ENCODE measurements at places on chromosomes 16 and 17.

DNA sequence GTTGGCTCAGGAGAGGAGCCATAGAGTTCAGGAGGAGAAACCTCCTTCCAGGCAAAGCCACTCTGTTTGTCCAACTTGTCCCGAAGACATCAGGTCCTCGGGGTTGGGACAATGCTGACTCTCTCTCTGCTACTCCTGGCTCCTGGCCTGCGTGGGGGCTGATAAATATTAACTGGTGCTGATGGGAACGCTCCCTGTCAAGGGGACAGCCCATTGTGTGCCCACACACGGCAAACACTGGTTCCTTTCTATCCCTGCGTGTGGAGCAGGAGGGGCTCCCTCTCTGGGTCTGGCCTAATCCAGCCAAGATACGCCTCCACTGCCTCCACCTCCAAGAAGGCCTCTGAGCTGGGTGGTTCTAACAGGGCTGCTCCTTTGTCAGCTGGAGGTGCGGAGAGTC, 4.4 kb downstream of the KIF19 start:
- no peaks in the 10 kb centered on the region for H3K36me3 ChIP-seq
- H3K27me3 ChIP-seq = peaks cover 23% of the 10 kb centered on the region
- no peaks in the 10 kb centered on the region for H3K4me1 ChIP-seq
- DNase-seq = peak; percentile 21
- no peak overlapping the region for H3K4me3 ChIP-seq

DNA sequence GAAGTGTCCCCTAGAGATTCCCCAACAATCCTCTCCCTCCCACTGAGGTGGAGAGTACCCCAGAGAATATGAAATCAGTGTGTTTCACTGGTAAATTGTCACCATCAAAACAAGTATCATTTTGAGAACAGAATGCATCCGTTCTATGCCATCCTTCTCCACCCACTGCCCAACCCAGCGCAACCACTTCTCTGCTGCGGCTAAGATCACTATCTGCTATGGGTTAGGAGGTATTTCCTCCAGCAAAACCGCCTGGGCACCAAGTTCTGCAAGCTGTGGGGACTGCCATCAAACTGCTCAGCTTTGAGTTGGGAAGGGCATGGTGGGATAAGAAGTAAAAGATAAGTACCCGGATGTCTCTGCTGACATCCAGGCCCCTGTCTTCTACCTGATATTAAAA, 24.4 kb downstream of the CNTNAP1 start:
- H3K4me3 ChIP-seq = no peak overlapping the region
- H3K4me1 ChIP-seq = no peaks in the 10 kb centered on the region
- peaks cover 7% of the 10 kb centered on the region for H3K36me3 ChIP-seq
- DNase-seq = no peak
- no peak overlapping the region for H3K27ac ChIP-seq

GRCh38 chr16:12545792-12546342, 257.8 kb downstream of the CPPED1 start:
- H3K36me3 ChIP-seq = no peaks in the 10 kb centered on the region
- H3K27ac ChIP-seq = no peak overlapping the region
- H3K4me1 ChIP-seq = no peaks in the 10 kb centered on the region
- no peak overlapping the region for H3K4me3 ChIP-seq
- no peaks in the 10 kb centered on the region for H3K27me3 ChIP-seq
- DNase-seq = no peak

DNA sequence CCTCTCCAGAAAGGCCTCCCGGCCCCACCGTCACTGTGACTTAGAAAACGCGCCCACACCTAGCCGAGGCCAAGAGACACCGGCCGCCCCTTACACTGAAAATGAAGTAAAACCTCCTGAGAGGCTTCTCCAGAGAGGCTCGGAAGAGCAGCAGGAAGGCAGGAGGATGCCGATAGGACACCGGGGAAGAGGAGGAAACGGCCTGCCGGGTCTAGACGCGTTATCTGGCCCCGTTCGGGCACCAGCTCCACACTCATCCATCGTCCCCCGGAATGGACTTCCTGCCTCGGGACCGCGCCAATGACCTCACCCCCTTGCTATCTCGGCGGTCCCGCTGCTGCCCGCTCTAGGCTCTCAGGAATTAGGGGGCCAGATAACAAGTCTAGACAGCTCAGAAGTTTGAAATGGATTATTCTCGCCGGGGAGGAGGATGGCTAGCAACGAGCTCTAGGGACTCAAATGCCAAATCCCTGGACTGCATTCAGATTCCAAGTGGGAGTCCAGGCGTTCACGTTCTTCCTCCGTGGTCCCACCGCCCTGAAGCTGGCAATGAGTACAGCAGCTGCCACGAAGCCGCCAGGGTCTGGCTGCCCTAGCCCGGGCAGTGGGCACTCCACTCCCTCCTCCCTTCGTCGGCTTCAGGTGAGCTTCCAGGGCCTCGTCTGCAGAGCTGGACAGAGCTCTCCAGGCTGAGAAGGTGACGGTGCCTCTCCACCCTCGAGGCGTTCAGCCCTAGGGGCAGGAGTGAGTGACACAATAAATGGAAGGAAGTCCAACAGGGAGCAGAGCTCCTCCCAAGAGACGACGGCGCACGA, 350.9 kb downstream of the FOXL1 start:
- no peak for DNase-seq
- H3K36me3 ChIP-seq = no peaks in the 10 kb centered on the region
- no peak overlapping the region for H3K27ac ChIP-seq
- no peak overlapping the region for H3K4me3 ChIP-seq

GRCh38 chr16:76210157-76210556, 67.0 kb upstream of the CNTNAP4 start:
- H3K27me3 ChIP-seq = no peaks in the 10 kb centered on the region
- no peaks in the 10 kb centered on the region for H3K4me1 ChIP-seq

GRCh38 chr17:50689956-50690886, 17.5 kb downstream of the ANKRD40 start:
- peaks cover 12% of the 10 kb centered on the region for H3K4me1 ChIP-seq
- no peak for DNase-seq
- H3K36me3 ChIP-seq = no peaks in the 10 kb centered on the region

DNA sequence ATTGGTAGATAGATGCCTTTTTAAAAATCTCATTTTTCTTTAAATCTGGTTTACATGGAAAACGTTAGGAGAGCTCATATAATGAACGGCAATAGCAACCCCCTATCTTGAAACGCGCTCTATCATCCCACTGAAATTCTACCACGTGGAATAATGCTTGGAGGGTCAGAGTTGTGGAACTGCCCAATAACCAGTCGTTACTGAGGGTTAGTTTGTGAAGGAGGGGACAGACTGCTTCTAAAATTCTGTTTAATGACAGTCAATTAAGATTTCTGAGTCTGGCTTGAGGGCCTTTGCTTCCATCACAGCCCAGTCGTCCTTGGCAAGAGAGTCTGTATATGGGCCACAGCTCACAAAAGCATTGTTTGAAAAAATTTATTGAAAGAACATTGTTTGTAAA, 482 bp downstream of the IRF8 start:
- peak overlapping the region; percentile 38 for H3K4me3 ChIP-seq
- H3K27ac ChIP-seq = peak overlapping the region; percentile 83
- no peak for DNase-seq
- H3K36me3 ChIP-seq = no peaks in the 10 kb centered on the region

DNA sequence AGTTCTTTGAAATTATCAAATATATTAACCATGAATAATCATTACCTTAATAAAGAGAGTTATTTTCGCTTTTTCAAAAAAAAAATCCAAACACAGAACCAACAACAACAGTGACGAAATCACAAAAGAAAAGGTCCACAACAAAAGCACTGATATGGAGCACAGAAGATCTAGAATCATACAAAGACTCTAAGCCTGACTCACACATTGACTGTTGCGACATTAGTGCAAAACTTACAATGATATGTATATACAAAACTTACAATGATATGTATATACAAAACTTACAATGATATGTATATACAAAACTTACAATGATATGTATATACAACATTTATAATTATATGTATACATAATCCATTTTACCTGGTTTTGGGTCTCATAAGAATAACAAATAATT, 117.7 kb downstream of the USP22 start:
- no peak overlapping the region for H3K27ac ChIP-seq
- no peak overlapping the region for H3K4me3 ChIP-seq
- peaks cover 14% of the 10 kb centered on the region for H3K4me1 ChIP-seq
- no peaks in the 10 kb centered on the region for H3K36me3 ChIP-seq
- H3K27me3 ChIP-seq = no peaks in the 10 kb centered on the region

DNA sequence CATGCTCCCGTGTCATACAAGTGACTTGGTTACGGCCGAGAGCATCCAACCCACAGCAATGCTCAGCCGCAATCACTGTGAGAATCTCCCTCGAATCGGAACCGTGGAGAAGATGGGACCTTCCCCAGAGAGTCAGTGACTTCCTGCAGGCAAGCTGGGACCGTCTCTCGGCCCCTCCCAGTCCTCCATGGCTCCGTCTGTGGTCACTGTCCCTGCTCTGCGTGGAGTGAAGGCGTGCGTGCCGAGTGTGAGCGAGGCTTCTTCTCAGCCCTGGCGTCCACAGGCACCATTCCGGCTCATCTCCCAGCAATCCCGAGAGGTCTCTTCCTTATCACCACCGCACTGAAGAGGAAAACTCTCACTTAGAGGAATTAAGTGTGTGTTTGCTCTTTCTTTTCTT, 113.1 kb downstream of the ADCY9 start:
- H3K27ac ChIP-seq = no peak overlapping the region
- no peaks in the 10 kb centered on the region for H3K27me3 ChIP-seq
- no peak overlapping the region for H3K4me3 ChIP-seq
- no peak for DNase-seq
- H3K36me3 ChIP-seq = peaks cover 3% of the 10 kb centered on the region
- H3K4me1 ChIP-seq = no peaks in the 10 kb centered on the region

DNA sequence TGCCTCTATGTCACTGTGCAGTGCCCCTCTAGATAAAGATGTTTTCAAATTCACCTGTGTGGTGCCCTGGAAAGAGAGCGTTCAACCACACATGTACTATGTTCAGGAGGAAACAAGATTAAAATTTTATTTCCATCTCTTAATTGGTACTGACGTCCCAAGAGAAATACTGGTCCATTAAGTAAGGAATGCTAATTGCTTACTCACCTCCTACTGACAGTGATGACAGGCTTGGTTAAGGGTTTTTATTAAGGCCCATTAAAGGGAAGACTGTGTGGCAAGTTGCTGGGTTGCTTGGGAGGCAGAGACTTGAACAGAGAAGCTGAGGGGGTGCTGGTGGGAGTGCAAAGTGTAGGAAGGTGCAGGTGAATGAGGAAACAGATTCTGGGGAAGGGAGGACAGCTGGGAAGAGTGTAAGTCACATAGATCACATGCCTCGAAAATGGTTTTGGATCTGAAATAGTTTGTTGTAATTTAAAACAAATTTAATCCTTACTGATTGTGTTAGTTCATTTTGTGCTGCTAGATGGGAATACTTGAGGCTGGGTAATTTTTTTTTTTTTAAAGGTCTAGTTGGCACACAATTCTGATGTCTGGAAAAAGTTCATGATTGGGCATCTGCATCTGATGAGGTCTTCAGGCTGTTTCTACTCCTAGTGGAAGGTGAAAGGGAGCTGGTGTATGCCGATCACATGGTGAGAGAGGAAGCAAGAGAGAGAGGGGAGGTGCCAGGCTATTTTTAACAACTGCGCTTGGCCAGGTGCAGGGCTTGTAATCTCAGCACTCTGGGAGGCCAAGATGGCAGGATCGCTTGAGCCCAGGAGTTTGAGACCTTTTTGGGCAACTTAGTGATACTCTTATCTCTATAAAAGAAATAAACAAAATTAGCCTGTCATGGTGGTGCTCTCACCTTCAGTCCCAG, 140.5 kb downstream of the CACNG3 start:
- no peaks in the 10 kb centered on the region for H3K36me3 ChIP-seq
- no peak overlapping the region for H3K27ac ChIP-seq
- no peaks in the 10 kb centered on the region for H3K4me1 ChIP-seq
- H3K4me3 ChIP-seq = no peak overlapping the region
- no peaks in the 10 kb centered on the region for H3K27me3 ChIP-seq

DNA sequence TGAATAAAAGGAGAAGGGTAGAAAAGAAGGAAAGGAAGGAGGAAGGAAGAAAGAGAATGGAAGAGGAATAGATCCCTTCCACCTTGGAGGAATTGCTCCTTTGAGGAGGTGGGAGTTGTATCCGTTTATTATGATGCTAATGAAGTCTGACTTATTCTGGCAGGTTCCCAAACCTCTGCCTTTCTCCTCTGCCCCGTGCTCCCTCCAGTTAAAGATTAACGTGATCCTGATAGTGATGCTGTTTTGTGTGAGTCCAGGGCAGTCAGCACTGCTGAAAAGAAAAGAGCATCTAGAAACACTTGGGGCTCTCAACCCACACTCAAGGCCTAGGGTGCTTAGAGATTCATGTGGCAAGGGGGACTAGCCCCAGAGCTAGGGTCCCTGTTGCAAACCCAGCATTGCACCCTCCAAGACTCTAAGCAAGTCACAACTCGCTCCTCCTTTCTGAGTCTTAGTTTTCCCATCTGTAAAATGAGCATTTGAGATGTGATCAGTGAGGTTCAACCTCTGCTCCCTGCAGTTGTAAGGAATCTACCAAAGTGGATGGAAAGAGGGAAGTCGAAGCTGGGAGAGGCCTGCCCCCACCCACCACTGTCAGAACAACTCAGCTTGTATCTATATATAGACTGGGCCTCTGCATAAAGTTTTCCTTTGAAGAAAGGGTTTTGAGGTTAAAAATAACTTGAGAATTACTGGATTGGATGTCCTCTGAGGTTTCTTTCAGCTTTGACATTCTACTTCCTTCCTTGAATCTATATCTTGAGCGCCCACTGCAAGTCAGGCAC, 46.9 kb upstream of the TMEM132E start:
- H3K4me1 ChIP-seq = no peaks in the 10 kb centered on the region
- no peaks in the 10 kb centered on the region for H3K27me3 ChIP-seq
- no peaks in the 10 kb centered on the region for H3K36me3 ChIP-seq
- DNase-seq = no peak

- no peak overlapping the region for H3K27ac ChIP-seq
- H3K4me3 ChIP-seq = no peak overlapping the region
- no peak for DNase-seq
- H3K4me1 ChIP-seq = no peaks in the 10 kb centered on the region
Observed at GRCh38 chr16:77564791-77565390, 130.1 kb upstream of the ADAMTS18 start.

DNA sequence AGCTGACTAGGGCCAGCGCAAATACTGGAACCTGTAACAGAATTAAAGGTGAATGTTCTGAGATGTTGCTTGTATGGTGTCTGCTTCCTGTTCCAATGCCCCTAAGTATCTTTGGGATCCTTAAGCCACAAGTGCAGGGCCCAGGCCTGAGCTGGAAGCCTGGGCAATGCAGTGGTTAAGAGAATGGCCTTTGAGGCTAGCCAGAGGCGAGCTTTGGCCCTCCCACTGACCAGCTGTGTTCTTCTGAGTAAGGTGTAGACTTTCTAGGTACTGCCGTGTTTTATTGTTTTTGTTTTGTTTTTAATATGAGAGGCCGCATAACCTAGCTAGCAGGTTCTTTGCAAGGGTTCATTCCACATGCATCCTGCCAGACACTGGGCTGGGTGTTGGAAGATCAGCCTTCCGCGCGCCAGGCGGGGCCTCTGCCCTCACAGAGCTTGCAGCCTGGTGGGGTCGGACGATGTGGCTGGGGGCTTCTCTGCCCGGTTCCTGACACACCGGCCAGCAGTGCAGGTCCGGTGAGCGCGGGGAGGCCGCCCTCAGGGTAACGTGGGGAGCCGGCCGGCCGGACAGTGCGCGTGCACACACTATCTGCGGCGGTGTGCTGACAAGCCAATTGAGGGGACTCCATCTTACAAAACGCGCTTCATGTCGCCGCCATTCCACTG, 551 bp upstream of the MLX start:
- DNase-seq = no peak
- H3K4me3 ChIP-seq = peak overlapping the region; percentile 87
- peaks cover 60% of the 10 kb centered on the region for H3K4me1 ChIP-seq
- peak overlapping the region; percentile 93 for H3K27ac ChIP-seq
- H3K36me3 ChIP-seq = peaks cover 28% of the 10 kb centered on the region
